ENCODE measurements at places on chromosomes 6 and 20.

GRCh38 chr6:100460650-100461204 lies 4.0 kb downstream of the SIM1 start:
- DNase-seq, result no peak

DNA sequence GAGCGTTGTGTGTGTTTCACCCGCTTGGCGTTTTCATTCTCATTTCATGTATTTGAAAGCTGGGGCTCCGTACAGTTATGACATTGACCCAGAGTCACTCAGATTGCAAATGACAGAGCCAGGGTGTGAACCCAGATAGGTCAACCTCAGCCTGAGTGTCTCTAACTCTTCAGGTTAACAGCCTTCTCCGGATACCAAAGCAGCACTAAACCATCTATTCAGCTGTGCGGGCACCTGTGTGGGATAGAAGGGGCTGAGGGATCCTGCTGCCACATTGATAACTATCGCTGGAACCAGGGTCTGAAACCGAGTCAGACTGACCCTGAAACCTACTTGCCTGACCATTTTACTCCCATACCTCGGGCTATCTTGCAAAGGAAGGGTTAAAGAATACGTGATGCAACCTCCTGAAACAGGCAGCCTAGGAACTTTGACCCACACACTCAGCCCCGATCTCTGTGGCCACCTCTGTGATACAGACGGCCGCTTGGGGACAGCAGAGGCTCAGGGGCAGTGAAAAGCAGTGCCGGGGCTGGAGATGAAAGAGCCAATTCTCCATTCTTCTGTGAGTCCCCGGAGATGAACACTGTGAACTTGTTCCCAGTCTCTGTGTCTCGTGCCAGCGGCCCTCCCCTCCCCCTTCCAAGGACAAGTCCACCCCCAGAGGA lies 233.5 kb upstream of the QKI start:
- peak; percentile 34 for DNase-seq

GRCh38 chr20:49794336-49795134 lies 18.1 kb upstream of the SLC9A8 start:
- no peak for DNase-seq

GRCh38 chr6:11722220-11722619 lies 56.4 kb downstream of the ADTRP start:
- no peak for DNase-seq

- no peak for DNase-seq
Measured at GRCh38 chr6:149266659-149267058, 50.9 kb upstream of the TAB2 start.

DNA sequence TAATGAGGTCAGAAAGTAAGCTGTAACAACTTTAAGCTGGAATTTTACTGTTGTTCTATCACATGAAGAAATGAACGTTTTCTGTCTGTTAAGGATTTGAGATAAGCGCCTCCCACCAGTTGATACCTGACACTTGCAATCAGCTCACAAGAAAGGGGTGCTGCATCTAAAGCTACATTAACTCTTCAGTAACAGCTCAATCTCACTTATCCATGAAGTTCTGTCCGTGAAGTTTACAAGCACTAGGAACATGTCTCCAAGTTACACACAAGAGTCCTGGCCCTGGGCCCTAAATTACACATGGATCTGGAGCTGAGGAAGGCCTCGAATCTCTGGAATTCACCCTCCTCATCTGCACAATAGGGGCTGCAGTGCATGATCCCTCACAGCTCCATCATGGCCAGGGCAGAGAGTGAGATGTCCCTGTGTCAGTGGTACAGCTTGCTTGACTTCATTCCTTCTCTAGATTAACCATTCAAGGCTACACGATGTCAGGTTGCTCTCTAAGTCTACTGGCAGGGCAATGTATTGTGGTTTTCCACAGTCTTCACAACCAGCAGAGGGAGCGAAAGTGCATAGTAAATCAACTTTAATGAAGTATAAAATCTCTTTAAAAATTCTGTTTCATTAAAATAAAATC lies 182.4 kb upstream of the MCHR2 start:
- peak; percentile 31 for DNase-seq

GRCh38 chr20:13267231-13267630 lies 46.2 kb downstream of the ISM1 start:
- DNase-seq, result no peak

DNA sequence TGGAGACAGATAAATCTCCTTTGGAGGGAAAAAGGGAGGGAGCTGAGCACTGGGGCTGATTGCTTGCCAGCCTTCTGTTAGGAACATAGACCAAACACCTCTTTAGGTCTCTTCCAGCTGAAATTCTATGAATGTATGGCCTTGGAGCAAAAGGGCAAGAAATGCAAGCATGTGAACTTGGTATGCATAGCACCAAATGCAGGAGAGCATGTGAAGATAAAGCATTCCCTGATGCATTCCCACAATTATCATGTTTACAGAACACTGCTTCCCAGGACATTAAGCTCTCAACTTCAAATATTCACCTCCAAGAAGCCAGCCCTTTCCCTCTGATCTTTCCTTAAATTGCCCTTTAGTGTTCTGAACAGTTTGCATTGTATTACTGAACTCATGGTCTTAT lies 15.6 kb downstream of the RIPOR2 start:
- DNase-seq, result no peak

- DNase-seq, result no peak
Measured at GRCh38 chr6:74550821-74551220, 655.0 kb downstream of the COL12A1 start.

DNA sequence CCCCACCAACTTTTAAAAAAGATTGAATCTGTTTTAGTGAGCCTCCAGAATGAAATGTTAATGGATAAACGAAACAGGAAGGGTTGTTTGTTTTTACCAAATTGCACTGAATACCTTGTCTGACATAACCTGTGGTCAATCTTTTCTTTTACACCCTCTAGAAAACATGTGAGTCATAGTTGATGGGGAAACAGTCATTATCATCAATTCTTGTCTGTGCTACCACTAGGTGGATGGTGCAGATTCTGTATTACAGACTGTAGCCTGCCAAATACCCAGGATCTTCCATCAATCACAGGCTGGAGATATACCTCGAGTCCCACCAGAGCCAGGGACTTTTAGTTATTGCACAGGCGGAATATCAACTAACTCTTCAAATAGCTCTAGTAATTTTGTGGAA lies 29.5 kb upstream of the PKIB start:
- DNase-seq, result no peak

GRCh38 chr20:48025051-48025515 lies 239.8 kb upstream of the SULF2 start:
- DNase-seq, result peak; percentile 90

DNA sequence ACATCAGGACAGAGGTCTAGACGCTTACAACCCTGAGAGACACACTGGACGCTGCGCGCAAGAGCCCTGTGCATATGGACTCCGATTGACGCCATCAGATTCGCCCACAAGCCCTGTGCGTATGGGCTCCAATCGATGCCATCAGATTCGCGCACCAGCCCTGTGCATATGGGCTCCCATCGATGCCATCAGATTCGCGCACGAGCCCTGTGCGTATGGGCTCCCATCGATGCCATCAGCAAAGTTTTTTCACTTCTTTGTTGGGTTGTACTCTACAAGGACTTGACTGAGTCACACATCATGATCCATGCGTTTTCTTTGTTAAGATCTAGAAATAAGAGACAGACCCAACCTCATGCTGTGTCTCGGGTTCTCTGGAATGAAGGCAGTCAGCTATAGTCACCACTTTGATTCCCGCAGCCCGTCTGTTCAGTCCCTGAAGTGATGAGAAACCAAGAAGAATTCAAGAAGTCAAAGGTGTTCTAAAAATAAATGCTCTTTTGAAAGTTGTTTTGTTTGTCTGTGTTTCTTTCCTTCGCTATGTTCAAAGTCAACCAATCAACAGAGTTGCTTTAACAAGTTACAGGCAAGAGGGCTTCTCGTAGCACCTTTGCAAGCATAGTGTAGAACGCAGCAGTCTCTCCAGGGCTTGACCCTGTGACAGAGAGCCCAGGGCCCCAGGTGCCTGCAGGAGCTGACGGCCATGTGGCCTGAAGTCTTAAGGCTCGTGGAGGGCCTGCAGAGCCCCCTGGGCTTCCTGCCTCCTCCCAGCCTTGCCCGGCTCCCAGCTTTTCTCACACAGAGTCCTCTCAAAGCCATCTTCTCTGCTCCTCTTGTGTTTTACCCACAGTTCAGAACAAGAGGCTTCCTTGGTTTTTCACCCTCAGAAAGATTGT lies 7.9 kb downstream of the RPS6KA2 start:
- no peak for DNase-seq

- no peak for DNase-seq
Measured at GRCh38 chr20:44219170-44219730, 8.7 kb upstream of the OSER1 start.

GRCh38 chr6:26570027-26570809 lies 26.5 kb upstream of the ABT1 start:
- no peak for DNase-seq

GRCh38 chr6:82441047-82441855 lies 77.6 kb downstream of the TPBG start:
- DNase-seq, result no peak

- peak; percentile 84 for DNase-seq
Measured at GRCh38 chr6:139568956-139569538, 194.6 kb upstream of the CITED2 start.

- no peak for DNase-seq
Measured at GRCh38 chr6:129710450-129711270, 683 bp upstream of the ARHGAP18 start.

DNA sequence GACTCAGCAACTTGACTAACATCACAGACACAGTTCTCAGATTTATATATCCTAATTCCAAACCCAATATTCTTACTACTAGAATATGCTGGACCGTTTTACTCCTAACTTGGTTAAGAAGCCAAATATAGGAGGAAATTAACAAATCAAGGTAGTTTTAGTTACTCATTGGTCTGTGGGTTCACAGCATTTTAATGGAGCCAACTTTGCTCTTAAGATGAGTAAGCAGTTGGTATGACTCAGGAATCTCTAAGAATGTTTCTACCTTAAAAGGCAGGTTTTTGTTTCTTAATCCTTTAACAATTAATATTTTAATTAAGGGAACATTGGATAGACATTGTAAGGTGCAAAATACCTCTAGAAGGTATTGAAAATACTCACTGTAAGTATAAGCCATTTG lies 31.6 kb downstream of the OPRM1 start:
- no peak for DNase-seq

DNA sequence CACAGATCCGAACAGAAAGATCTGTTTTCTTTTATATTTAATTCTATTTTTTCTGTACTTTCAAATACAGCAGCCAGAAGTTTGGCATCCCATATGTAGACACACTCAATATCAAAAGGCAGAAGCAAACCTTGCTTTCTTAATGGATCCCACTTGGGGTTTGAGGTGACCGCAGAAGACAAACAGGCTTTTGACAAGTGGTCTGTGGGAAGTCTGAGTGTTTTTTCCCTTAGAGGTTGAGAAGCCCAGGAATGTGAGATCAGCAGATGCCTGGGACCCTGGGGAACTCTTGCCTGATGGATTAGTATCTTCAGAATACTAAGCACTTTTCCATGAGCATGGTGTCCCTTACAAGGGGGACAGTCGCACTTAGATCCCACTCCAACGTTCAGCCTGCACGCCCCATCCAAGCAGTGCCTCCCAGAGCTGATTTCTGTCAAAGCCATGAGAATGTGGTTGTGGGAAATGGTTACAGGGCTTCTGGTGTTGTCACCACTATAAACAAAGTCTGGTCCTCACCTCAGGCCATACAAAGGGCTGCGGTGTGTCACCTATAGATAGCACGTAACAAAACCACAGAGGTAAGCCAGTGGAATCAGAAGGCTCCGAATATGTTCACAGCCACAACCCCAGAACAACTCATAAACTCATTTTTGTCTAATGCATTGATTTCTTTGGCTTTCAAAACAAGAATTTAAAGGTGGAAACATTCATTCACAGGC lies 12.7 kb downstream of the IL17F start:
- DNase-seq, result no peak

GRCh38 chr6:139632840-139633239 lies 258.4 kb upstream of the CITED2 start:
- DNase-seq, result no peak

- DNase-seq, result peak; percentile 20
Measured at GRCh38 chr6:110542311-110543024, 66.1 kb upstream of the SLC22A16 start.

DNA sequence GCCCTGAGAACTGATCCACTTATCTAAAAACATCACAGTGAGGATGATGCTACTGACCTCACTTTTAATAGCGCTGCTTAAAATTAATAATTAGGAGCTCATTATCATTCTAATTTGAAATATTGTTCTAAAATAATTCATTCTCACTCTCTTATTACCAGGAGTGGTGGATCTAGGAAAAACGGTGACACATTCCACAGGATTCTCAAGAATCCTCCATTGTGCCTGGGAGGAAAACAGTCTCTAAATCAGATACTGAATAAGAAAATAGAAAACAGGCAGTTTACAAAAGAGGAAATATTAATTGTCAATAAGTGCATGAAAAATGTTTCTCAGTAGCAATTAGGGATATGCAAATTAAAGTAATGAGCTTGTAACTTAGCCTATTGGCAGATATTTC lies 187.4 kb downstream of the TENT5A start:
- peak; percentile 38 for DNase-seq

DNA sequence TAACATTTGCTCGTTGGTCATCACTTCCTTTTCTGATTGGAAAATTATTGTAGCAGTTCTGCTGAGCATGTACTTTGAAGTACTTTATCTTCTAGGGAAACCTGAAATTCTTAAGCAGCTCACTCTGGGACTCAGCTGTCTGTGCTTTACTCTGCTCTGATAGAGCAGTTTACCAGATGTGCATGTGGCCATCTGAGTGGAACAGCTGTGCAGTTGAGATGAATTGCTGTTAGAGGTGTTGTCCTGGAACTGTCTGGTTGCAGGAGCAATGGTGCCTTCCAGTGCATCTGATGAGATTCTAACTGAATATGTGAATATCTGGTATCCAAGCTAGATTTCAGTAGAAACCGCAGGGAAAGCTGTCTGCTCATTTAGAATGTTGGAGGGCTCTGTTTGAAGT lies 27.2 kb downstream of the PANK2 start:
- DNase-seq, result no peak

DNA sequence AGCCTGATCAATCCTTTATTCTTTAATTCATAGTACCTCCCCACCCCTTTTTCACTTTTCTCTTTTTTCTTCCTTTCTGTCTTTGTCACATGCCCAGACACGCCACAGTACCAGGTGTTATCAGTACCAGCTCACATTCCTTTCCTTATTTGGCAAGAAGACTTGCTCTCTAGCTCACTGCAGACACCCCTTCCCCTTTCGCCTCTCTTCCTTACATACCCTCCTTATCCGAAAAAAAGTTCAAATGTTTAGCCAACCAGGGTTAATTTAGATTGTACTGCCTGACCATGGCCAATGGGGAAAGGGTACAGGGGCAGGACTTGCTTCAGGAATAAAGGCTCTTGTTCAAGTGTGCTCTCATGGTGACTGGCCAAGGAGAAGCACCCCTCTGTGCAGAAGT lies 9.3 kb upstream of the SIRPB2 start:
- no peak for DNase-seq

GRCh38 chr20:373171-373890 lies 7.2 kb upstream of the TRIB3 start:
- peak; percentile 64 for DNase-seq

- DNase-seq, result no peak
Measured at GRCh38 chr6:170008294-170008785, 256.9 kb downstream of the ERMARD start.

All from AG08395 (cell line).